ENCODE measurements at places on chromosomes 3 and 15.
A peak's percentile ranks its signal among the peaks of the same experiment; 100 is the strongest.

DNA sequence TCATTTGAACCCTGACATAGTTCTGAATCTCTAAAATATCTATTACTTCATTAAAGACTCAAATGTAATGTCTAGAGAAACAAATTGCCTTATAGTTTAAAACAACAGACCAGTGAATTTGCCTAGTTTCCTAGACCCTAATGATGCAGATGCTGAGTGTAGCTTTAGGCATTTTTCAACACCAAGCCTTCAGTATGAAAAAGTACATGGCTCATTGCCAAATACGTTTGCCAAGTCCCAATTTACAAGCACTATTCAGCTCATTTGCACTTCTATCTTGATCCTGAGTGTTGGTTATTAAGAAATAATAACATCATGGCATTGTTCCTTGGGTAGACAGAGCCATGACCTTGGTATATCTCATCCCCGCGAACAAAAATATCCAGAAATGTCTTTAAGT, 46.8 kb downstream of the EOMES start:
- no peak for DNase-seq
- H3K27me3 ChIP-seq, result no peaks in the 10 kb centered on the region
- H3K4me1 ChIP-seq, result no peaks in the 10 kb centered on the region
- H3K36me3 ChIP-seq, result no peaks in the 10 kb centered on the region
- no peak overlapping the region for H3K27ac ChIP-seq
- H3K4me3 ChIP-seq, result no peak overlapping the region

DNA sequence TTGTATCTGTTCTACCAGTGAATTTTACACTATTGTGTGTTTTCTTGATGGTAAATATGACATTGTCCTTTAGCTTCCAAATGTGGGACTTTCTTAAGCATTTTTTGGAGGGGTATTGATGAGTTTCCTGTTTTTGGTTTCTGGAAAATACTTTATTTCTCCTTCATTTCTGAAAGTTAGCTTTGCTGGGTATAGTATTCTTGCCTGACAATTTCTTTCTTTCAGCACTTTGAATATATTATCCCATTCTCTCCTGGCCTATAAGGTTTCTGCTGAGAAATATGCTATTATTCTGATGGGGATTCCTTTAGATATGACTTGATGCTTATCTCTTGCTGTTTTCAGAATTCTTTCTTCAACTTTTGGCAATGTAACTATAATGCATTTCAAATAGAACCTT, 15.4 kb upstream of the ATP2C1 start:
- H3K36me3 ChIP-seq, result no peaks in the 10 kb centered on the region
- no peak overlapping the region for H3K4me3 ChIP-seq
- no peak for DNase-seq
- H3K27ac ChIP-seq, result no peak overlapping the region
- H3K4me1 ChIP-seq, result no peaks in the 10 kb centered on the region

DNA sequence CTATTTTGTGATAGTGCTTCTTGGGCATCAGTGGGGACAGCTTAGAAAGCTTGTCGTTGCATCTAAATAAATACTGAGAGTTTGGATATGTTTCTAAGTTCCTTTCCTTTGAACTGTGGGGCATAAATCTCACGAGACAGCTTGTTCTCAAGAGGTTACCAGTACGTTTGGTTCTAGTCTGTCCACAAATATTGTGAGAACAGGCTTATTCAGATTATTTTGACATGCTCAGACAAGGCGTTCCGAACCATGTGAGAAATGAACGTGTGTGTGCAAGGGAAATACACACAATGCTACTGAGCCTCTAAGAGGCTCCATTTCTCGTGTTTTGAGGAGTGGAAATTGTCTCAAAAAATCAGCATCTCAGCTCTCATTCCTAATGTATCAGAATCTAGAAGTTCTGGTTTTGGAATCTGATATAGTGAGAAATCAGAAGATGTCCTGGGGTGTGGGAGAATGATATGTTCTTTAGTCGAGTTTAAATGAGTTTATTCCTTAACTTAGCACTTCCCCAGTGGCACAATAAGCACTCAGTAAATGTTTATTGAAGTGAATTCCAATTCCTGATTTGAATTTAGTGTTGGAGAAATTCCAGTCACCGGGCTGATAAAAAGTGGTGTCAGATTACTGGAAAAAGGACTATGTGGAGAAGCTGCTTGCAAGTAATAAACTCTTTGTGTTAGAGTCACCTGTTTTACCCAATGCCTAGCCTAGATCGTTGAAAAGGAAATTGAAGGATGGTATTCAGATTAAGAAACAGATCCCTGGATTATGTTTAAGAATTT, 481.5 kb downstream of the LPP start:
- H3K36me3 ChIP-seq, result no peaks in the 10 kb centered on the region
- no peaks in the 10 kb centered on the region for H3K4me1 ChIP-seq
- DNase-seq, result no peak
- H3K27me3 ChIP-seq, result no peaks in the 10 kb centered on the region
- no peak overlapping the region for H3K4me3 ChIP-seq

DNA sequence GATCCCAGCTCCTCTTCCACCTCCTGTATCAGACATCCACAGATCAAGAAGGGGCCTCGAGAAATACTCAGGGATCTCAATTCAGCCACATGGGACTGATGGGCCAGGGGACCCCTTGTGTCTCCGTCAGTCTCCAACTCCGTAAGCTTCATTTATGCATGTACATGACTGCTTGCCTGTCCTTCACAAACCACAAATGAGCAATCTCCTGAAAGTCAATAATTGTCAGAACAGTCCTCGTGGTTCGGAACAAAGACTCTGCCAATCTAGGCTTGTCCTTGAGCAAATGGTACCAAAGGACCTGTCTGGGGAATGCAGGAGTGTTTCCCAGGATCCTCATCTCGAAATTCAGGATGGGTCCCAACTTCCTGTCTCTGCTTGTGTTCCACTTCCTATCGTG, 20.8 kb downstream of the SLC12A8 start:
- no peaks in the 10 kb centered on the region for H3K27me3 ChIP-seq
- peaks cover 7% of the 10 kb centered on the region for H3K4me1 ChIP-seq
- no peaks in the 10 kb centered on the region for H3K36me3 ChIP-seq
- no peak for DNase-seq

- peak; percentile 82 for DNase-seq
- H3K27ac ChIP-seq, result peak overlapping the region; percentile 87
- peak overlapping the region; percentile 60 for H3K4me3 ChIP-seq
- H3K36me3 ChIP-seq, result no peaks in the 10 kb centered on the region
Observed at GRCh38 chr15:90001683-90002427, 731 bp downstream of the ZNF710 start.

DNA sequence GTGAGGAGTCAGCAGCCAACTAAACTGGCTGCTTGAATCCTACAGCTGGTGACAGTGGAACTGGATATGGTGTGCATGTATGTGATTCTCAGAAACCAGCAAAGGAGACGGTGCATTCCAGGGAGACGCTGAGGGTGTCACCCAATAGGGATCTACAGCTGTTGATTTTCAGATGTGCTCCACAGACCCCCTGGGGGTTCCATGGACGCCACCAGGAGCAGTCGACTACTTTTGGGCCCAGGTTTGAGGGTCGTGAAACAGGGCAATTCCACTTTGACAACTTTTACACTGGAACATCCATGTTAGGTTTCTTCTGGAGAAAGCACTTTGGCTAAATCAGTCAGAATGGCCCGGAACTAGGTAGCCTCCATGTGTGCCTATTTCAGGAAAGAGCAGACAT, 71.5 kb upstream of the MEX3B start:
- H3K27me3 ChIP-seq, result no peaks in the 10 kb centered on the region
- H3K4me1 ChIP-seq, result peaks cover under 1% of the 10 kb centered on the region
- H3K27ac ChIP-seq, result no peak overlapping the region
- no peak for DNase-seq

Measured in hepatocyte (in vitro differentiated cells).